Upper lobe of left lung (tissue), 6 donors: ENCODE measurements at places on chromosomes 11 and 22. TPM values are rescaled to one million over a fixed set of nuclear protein-coding genes. Genes with fewer than 3 reads are reported as not detected.

DNA sequence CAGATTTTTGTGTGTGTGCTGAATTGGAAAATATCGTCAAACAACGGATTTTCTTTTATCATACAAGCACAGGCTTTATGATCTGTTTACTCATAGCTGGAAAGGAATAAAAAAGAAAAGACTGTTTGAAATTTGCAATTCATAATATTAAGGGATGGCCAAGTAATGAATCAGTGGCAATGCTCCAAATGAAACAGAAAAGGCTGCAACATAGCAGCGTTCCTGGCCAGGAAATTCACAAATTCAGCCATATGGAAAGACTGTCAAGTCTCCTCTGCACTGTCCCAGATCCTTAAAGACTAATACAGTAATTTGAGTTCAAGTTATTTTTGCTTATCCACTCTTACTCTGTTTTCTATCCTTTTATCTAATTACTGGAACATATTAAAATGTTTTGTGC, 98.2 kb downstream of the MSANTD4 start:
- DNase-seq = no peak

DNA sequence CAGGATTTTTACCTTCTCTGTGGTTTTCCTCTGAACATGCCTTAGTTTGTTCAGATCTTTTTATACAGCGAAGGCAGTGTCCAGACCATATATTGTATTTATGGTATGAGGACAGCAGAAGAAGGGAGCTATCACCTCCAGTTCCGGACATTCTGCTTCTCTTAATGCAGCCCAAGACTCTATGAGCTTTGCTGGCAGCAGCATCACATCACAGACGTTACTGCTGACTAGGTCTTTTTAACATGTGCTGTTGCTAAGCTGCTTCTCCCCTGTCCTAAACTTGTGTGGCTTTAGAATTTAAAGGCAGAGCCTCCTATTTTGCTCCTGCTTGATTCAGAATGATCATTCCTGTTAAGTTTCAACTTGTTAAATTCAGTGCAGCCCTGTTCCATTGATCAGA, 13.4 kb downstream of the MICAL2 start:
- DNase-seq = no peak

DNA sequence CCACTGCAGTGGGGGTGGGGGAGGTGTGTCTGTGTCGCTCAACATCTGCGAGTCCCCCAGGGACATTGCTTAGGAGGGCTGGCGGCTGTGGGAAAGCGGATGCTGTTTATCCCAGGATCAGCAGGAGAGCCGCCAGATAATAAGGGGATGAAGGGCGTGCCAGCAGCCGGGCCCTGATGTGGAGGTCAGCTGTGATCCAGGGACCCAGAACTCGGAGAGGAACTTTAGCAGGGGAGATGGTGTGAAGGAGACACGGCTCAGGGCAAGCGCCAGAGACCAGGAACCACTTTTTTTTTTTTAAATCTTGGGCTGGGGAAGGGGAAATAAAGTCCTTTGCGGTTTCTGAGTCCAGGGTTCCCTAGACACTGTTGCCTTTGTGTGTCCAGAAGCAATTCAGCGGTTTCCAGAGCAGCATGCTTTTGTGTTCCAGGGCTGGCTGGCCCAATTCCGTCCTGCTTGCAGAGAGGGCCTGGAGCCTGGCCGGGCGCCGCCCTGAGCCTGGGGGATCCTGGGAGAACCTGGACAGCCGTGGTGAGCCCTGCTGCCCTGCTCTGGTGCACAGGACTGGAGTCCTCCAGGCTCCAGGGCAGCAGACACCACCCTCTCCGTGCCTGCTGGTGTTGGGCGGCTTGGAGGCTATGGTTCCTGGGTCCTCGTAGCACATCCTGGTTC, at the start of gene GRAMD4:
GRAMD4 (plus strand) TSS at position 557 of the 672 bp plus-strand sequence. CDS start 6,414 bp downstream, outside the sequence.
- DNase-seq = no peak

DNA sequence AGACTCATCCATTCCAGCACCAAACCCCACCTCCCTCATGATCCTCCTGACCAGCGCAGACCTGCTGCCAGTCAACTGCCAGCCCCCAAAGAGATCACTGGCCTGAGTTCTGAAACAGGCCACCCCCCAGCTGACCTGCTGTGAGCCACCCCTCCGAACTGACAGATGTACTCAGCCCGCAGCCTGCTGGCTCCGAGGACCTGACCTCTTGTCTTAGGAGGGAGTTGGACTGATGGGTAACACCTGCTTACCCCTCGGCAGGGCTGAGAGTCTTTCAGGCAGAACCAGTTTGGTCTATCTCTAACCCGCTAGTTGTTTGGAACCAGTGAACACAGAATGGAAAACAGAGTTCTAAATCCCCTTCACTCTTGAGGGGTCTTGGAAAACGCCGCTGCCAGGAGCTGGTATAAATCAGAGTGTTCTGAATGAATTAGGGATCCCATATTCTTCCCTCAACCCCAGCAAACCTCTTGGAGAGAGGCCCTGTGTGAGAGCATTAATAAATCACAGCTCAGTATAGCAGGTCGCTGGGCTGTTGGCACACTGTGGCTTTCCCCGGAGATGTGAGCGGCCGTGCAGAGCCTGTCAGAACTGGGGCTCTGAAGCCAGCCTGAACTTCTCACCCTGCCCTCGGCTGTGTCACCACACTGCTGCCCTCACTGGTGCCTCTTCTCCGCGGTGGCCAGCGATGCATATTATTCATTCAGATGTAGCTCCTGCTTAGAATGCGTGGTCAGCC, 165.1 kb upstream of the NCAM1 start:
- DNase-seq = no peak

DNA sequence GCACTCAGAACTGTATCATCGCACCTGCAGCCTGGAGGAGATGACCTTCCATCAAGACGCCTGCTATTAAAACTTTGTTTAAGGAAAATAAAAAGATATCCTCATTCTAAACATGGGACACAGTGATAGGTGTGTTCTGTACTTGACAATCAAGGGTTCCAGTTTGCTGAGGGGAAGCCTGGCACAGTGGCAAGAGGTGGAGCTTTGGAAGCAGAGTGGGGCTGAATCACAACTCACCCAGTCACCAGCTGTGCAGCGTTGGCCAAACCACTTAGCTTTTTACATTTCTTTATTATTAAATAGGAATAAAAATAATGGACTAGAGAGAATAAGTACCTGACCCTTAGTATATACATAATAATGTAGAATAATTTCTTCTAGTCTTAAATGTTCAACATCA, 220.7 kb downstream of the TENM4 start:
- no peak for DNase-seq

GRCh38 chr22:43197271-43197941, 10.5 kb upstream of the TTLL12 start:
- DNase-seq = no peak

GRCh38 chr22:26737262-26737661, 79.9 kb downstream of the MIAT start:
- DNase-seq = no peak

GRCh38 chr22:29842740-29843139, 4.7 kb upstream of the ASCC2 start:
- DNase-seq = no peak

DNA sequence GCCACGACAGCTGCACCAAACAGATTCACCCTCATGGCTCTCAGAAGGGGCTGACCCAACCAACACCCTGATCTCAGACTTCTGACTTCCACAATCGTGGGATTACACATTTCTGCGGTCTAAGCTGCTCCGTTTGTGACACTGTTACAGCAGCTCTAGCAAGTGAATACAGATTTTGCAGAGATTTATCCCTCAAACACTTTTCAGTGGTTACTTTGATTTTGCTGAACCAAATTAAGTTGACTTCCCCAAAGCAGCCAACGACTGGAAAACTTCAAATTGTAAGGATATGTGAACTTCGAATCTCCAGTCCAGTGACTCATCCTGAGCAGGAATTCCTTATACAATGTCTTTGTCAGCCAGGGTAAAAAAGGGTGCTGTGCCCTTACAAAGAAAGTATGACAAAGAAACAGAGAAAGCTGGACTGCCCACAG, 14.8 kb upstream of the INCENP start:
- no peak for DNase-seq

- no peak for DNase-seq
Observed at GRCh38 chr11:5536482-5536881, 11.9 kb downstream of the OR52H1 start.

- DNase-seq = no peak
Observed at GRCh38 chr22:40908895-40909294, 42.3 kb upstream of the RBX1 start.

DNA sequence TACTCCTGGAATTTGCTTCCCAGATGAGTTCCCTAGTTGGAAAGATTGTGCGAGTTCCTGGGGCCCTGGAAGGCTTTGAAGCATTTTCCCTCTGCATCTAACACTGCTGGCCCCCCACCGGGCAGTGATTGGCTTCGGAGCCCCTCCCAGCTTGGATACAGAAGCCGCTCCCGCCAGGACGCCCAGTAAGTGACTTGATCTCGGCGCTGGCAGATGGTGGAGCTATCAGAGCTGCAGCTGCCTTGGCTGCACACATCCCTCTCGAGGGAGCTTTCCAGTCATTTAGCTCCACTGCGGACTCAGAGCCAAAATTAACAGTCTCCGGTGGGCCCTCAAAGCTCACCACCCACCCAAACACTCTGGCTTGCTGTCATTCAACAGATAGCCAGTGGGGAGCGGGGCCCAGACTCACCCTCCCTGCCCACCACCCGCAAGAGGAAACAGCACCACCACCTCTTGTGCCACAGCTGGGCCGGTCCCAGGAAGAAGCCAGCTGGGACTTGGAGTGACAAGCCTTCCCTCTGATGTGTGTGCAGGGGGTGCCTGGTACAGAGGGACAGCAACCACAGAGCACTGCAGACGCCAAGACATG, 162.3 kb downstream of the TRIM29 start:
- no peak for DNase-seq

MYO7A gene
- 27.2 TPM for total RNA-seq

ROM1 gene
- 3.1 TPM for total RNA-seq

TLCD5 gene
- total RNA-seq = 3.2 TPM

RAB3IL1 gene
- total RNA-seq = 20.7 TPM

DRD4 gene
- 0.54 TPM for total RNA-seq

APOA5 gene
- 0.20 TPM for total RNA-seq

OR56A1 gene
- not detected for total RNA-seq

FZD4 gene
- total RNA-seq = 24.1 TPM
